Activated naive CD4-positive, alpha-beta T cell treated with anti-CD3 and anti-CD28 coated beads, Interleukin-2, amount 50 U/mL, for 72 hours (primary cell): ENCODE measurements at places on chromosomes 1 and 21. TPM values are rescaled to one million over a fixed set of nuclear protein-coding genes. Genes with fewer than 3 reads are reported as not detected.

CD48 gene
- total RNA-seq = 231 TPM

- DNase-seq = no peak
Measured at GRCh38 chr1:164673584-164674214, 114.7 kb downstream of the PBX1 start.

DNA sequence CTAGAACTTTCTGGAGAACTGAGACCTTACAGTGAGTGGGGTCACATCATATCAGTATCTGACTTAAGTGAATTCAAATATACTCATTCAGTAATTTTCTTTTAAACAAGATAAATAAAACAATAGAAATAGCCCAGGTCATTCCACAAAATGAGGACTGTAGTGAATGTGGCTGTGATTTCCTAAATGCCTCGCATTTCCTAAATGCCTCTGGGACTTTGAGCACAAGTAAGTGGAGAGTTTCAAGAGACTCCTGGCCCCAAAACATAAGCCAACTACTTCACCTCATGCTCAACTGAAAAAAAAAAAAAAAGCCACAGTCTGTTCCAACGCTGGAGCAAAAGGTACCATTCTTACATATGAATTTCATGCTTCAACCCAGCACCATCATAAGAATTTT is 81.5 kb downstream of the ZNF281 start:
- DNase-seq = no peak

GRCh38 chr1:150568594-150568966 is 10.8 kb downstream of the MCL1 start:
- DNase-seq = peak; percentile 17

DNA sequence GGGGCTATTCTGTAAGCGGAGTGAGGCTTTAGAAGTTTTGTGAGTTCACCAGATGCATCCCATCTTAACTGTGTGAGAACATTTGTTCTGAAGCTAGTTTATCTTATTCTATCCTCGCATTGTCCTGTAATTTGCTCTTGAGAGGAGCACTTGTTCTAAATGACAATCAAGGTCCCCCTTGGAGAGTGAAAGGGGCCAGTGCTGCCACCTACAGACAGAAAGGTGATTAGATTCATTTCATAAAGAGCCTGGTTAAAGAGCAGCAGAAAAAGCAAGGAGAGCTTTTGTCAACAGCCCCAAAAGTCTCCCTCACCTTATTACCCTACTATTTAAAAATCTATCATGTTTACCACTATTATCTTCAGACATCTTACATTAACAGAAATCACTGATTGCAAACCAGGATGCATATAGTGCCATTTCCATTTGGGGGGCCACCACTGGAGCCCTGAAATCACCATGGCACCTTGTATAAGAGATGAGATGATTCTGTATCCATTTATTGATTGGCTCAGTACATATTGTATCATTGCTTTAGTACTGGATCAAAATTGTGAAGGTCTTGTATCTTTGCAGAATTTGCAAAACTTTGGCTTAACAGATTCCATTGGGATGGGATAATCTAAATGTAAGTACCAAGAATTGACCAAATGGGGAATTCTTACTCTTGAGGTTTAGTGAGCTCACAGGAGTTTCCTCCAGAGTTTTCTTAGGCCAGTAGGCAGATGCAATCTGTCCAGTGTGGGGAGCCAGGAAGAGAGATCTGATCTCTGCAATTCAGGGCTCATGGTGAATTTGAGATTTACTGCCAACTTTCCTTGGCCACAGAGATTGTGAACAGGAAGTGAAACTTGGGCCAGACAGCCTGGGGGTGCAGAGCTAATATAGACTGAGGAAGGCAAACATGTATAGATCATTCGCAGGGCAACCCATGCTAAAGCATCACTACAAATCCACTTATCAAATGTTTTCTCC is 64.3 kb upstream of the TRABD2B start:
- peak; percentile 30 for DNase-seq
